ENCODE measurements at places on chromosomes 2 and 18. TPM values are rescaled to one million over a fixed set of nuclear protein-coding genes. Genes with fewer than 3 reads are reported as not detected.

Gene WNT10A
- total RNA-seq, result 0.06 TPM

Gene PRKAG3
- not detected for total RNA-seq

Gene MBD2
- total RNA-seq, result 44.4 TPM

Gene CXCR4
- 1.1 TPM for total RNA-seq

Gene LAPTM4A
- total RNA-seq, result 224 TPM

Gene RAPGEF4
- total RNA-seq, result 0.45 TPM

Gene SERPINB7
- 2.0 TPM for total RNA-seq

Gene KRTCAP3
- total RNA-seq, result 0.39 TPM

Gene FIGN
- 3.0 TPM for total RNA-seq

Gene TMEM17
- total RNA-seq, result 4.8 TPM

Gene STPG4
- total RNA-seq, result not detected

Gene GKN2
- total RNA-seq, result 1.5 TPM

All from A549 treated with dexamethasone at 1 μM for 4 hours (cell line).